IPS-NIHi11 (cell line): ENCODE measurements at places on chromosomes 4 and X.

- no peak for DNase-seq
These were observed 63.1 kb downstream of the RELL1 start for GRCh38 chr4:37623125-37623524.

- DNase-seq, result no peak
These were observed 113.4 kb downstream of the PACRGL start for GRCh38 chr4:20813700-20814099.

- DNase-seq, result no peak
These were observed 99.1 kb upstream of the AFAP1 start for GRCh38 chr4:8038719-8039251.

GRCh38 chr4:15003401-15003890 lies 1.2 kb downstream of the CPEB2 start:
- DNase-seq, result peak; percentile 52

DNA sequence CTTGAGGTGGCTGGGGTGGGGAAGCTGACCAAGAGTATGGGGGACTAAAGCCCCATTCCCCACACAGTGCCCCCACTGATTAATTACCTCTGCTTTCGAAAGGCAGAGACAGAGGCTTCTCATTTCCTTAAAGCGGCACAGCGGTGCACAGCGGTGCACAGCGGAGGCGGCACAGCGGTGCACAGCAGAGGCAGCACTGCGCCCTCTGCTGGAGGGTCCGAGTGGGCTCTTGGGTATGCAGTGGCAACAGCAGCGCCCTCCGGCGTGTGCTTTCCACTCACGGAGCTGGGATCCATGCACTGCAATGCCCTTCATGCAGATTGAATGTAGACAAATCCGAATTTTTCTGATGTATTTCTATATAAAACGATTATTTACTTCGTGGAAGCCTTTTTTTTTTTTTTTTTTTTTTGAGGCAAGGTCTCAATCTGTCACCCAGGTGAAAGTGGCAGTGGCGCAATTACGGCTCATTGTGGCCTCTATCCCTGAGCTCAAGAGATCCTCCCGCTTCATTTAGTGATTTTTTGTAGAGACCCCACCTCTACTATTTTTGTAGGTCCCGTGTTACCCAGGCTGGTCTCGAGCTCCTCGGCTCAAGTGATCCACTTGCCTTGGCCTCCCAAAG lies 19.7 kb upstream of the PRPS2 start:
- peak; percentile 49 for DNase-seq

DNA sequence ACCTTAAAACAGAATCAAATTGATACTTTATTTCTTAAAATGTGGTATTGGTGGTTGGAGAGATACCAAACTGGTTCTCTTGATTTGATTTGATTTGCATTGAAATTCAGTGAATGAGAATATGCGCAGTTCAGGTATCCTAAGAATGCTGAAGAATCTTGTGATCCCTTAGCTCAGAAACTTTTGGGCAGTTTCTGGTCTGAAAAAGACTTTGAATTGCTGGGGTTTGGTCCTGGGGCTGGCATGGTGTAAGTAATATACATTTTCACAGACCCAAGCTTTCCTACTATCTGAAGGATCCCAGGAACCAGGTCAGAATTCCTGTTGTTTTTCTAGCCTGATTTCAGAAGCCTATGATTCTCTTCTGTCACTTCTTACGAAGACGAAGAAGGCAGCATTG lies 6.6 kb downstream of the RAB33B start:
- DNase-seq, result peak; percentile 18

DNA sequence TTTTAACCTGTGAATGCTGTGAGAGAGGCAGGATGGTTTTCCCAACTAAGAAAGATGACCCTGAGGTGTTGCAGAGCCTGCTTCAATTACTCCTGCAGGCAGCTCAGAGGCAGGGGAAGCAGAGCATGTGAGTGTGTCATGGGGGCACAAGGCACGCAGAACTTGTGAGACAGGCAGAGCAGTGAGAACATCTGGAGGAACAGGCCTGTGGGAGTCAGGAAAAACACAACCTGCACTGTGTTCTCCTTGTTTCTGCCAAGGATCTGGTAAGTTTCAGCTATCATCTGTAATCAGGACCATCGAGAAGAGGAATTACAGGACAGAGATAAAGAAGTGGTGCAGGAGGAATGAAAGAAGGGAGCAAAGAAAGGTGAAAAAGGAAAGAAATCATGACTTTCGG lies 741.8 kb upstream of the INTU start:
- no peak for DNase-seq

- no peak for DNase-seq
These were observed 99.6 kb upstream of the SHOX start for GRCh38 chrX:530726-531610.

GRCh38 chr4:54783402-54784110 lies 125.8 kb downstream of the KIT start:
- DNase-seq, result no peak

- DNase-seq, result no peak
These were observed 90.7 kb upstream of the DCLK2 start for GRCh38 chr4:149987330-149988086.

- DNase-seq, result peak; percentile 7
These were observed 840 bp downstream of the ZNF711 start for GRCh38 chrX:85244450-85245211.

DNA sequence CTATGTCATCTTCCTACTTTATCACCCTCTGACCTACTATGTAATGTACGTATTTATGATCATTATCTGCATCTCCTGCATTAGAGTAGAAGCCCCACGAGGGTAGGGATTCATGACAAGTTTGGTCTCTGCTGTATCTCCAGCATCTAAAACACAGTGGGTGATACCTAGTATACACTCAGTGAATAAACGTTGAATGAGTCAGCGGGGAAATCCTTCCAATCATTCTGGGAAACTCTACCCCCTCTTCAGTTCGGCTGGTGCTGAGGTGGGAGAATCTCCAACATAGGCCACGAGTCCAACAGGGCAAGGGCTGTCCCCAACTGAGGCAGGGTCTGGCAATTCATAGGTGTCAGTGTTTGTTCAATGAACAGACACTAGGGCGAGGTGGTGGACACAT lies 74.4 kb upstream of the EFNB1 start:
- no peak for DNase-seq

DNA sequence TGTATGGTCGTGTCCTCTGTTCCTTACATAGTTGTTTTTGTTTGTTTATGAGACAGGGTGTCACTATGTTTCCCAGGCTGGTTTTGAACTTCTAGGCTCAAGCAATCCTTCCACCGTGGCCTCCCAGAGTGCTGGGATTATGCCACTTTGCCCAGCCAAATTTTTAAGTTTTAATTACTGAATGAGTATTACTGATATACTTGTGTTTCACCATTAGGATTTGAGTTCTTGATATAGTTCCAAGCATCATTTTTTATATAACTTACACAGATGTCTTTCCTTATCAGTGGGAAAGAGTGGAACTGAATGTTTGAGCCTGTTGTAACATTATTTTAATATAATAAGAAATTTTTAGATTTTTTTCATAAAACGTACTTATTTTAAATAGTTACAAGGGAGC lies 20.4 kb downstream of the TMEM165 start:
- no peak for DNase-seq

GRCh38 chr4:52841682-52842456 lies 20.2 kb upstream of the RASL11B start:
- DNase-seq, result no peak

- DNase-seq, result no peak
These were observed 60.9 kb upstream of the IL13RA1 start for GRCh38 chrX:118666521-118666920.

- no peak for DNase-seq
These were observed 5.4 kb upstream of the SH3BP2 start for GRCh38 chr4:2787230-2788100.

- DNase-seq, result no peak
These were observed 850.5 kb downstream of the CCSER1 start for GRCh38 chr4:90977726-90978125.

DNA sequence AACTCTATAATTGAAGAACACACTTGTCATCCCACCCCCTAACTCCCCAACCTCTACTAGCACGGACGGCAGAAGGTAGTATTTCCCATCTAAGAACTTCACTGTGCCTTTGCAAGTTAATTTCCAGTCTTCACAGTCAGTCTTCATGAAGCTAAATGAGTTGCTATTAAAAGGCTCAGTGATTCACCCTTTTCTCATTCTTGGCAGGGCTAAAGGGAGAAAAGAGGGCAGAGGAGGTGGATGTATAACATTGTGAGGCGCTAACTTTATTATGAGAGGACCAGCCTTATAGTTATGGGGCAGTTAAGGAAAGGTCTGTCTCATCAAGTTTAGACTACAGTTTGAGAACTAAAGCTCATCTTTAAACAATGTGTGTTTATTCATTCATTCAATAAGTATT lies 161.0 kb upstream of the S100G start:
- no peak for DNase-seq

- no peak for DNase-seq
These were observed 16.8 kb upstream of the DMP1 start for GRCh38 chr4:87633243-87633642.

DNA sequence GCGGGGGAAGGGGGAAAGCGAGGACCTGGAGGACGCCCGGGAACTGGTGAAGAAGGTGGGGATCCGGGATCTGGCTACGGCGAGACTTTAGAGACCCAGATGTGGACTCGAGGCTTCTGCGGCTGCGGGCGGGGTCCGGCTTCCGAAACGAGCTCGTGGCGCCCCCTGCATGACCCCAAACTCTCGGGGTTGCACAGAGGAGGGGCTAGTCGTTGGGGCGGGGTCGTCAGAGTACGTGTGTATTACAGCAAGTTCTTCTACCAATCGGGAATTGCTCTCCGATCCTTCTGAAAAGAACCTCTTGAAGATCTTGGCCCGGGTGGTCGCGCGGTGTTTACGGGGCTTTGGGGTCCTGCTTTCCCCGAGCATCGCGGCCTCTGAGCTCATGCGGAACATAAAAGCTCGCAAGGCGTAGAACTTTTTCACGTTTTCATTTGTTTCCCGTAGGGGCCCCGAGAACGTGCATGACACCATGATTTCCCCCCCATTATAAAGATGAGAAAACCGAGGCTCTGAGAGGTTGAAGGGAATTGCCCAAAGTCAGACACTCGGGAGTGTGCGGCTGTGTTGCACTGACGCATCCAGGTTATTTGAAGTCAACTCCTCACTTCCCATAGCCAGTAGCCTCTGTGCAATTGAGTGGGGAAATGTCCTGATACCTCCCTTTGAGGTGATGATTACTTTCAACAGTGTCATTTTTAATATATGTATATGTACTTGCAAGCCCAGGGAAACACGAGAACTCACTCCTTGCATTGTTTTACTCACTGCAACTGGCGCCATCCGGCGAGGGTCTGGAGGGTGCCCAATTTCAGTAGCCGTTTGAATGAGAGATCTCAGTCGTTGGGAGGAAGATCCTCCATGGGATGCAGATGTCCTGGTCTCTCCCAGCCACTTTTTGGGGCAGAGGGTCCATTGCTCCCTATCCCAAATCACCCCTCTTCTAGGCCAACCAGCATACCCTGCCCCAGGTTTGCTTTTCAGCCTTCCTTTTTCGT lies at the start of gene BEND4:
BEND4 (minus strand) TSS at position 149 of the 998 bp plus-strand sequence. CDS start 512 bp downstream, outside the sequence.
- no peak for DNase-seq

GRCh38 chr4:124631760-124632159 lies 80.8 kb downstream of the ANKRD50 start:
- peak; percentile 35 for DNase-seq

- no peak for DNase-seq
These were observed 65.6 kb downstream of the DCAF8L1 start for GRCh38 chrX:27915617-27916016.

- no peak for DNase-seq
These were observed 92.1 kb downstream of the AFF1 start for GRCh38 chr4:87026800-87027495.

DNA sequence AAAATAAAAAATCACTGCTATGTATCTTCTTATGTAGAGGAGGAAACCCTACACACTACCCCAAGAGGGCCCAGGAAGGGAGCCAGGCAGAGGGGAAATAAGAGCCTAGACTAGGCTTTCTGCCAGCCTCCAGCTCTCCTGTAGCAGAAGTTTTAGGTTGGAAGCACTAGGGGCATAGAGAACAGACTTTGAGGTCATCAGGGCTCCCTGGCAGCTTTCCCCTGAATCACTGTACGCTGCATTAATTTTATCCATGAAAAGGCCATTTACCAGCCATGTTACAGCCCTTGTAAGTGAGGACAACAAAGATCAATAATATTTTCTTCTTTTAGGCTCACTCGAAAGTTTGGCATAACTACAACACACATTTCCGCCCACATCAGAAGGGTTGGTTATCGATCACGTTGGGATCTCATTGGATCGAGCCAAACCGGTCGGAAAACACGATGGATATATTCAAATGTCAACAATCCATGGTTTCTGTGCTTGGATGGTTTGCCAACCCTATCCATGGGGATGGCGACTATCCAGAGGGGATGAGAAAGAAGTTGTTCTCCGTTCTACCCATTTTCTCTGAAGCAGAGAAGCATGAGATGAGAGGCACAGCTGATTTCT lies 24.7 kb downstream of the RPL9 start:
- no peak for DNase-seq

GRCh38 chrX:40006106-40007017 lies 91.4 kb downstream of the BCOR start:
- DNase-seq, result peak; percentile 55

DNA sequence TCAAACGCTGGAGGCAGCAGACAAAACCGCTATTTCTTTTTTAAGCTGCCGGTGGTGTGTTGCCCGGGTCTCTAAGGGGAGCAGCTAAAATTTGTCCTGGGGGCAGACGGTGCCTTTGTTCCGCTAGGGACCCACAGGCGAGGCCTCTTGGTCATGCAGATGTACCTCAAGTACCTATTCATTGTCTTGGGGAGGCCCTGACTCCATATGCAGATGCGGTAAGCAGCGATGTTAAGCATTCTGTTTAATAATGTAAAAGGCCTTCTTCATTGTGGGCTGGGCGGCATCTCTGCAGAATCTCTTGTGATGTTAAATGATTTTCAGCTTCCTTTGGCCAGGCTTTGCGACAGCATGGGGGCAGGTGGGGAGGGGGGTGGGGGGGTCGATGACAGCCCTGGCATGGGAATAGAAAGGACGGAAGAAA lies 98.9 kb upstream of the PJA1 start:
- peak; percentile 71 for DNase-seq

GRCh38 chr4:1216869-1217294 lies 32.0 kb downstream of the CTBP1 start:
- no peak for DNase-seq

DNA sequence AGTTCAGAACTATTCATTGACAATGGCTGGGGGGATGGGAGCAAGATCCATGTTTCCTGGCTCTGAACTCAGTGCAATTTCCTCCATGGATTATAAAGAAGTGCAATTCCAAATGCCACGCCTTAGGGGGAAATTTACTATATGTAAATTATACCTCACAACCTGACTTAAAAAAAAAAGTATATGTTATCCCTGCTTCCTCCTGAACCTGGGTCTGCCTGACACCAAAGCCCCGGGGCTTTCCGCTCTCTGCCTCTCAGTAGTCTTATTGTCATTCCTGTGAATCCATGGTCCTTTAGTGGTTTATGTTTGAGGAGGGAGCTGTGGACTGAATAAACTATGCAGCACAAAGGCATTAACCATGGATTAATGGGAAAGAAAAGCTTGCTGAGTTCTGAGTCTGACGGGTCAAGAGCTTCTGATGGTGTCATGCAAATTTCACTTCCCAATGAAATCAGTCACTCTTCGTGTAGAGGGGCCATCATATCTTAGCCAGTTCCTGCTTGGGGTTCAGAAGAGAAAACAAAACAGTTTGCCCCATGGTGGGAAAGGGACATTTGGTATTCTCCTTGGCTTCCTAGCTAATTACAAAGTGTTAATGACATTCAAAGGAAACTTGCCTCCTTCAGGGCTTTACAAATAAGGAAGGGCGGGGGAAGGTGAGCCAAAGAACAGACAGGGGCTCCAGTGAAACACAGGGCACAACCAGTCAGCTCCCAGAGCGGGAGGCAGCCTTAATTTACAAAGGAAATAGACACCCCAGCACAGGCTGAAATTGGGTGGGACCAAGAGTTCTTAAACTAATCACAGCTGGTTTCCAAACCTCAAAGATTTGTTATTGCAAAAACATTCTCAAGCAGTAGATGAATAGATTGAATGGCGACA lies 14.3 kb downstream of the FAM9C start:
- DNase-seq, result peak; percentile 8

GRCh38 chr4:173025131-173025530 lies 143.5 kb upstream of the GALNT7 start:
- peak; percentile 70 for DNase-seq
